ENCODE measurements at places on chromosomes 11 and 22.

- no peak for DNase-seq
These were observed 328.3 kb downstream of the FAT3 start for GRCh38 chr11:92552942-92553341.

GRCh38 chr11:36061471-36061870, 117.6 kb downstream of the LDLRAD3 start:
- DNase-seq: no peak

- DNase-seq: no peak
These were observed 64.6 kb downstream of the AMOTL1 start for GRCh38 chr11:94832604-94833235.

GRCh38 chr11:3913921-3914320, 58.5 kb downstream of the STIM1 start:
- DNase-seq: no peak
